K562 (cell line): ENCODE measurements at places on chromosomes 7 and 10.

GRCh38 chr10:22501413-22501812 lies 156.1 kb downstream of the SPAG6 start:
- DNase-seq, result no peak

DNA sequence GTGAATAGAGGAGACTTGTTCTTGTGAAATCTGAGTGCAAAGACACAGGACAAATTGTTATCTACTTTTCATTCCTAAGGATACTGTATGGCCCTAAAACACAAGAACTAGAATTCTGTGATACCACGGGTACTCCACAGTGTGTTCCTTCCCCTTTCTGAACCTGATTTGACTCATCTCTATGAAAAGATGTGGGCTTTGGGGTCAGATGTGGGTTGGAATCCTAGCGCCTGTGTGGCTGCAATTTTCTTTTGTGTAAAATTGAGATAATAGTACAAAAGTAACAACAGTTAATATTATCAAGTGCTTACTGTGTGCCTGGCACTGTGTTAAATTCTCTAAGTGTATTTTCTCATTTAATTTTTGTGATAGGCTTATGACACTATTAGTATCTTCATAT lies 8.1 kb downstream of the SRGN start:
- DNase-seq, result no peak

DNA sequence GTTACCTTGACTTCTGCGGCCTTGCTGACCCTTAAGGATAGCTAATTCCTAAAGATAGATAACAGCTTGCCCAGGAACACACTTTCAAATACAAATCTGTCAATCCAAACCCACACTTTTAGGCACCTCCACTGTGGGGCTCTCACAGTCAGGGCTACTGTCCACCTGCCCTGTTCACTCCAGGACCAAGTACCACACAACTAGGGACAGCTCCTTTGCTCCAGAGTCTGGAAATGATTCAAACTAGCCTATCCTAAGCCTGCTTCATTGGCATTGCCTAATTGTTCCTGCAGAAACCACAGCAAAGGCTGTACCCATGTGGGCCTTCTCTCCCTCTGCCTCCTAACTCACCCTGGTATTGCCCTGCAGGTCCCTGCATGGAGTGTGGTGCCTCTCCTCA lies 538.9 kb upstream of the IGFBP3 start:
- no peak for DNase-seq

DNA sequence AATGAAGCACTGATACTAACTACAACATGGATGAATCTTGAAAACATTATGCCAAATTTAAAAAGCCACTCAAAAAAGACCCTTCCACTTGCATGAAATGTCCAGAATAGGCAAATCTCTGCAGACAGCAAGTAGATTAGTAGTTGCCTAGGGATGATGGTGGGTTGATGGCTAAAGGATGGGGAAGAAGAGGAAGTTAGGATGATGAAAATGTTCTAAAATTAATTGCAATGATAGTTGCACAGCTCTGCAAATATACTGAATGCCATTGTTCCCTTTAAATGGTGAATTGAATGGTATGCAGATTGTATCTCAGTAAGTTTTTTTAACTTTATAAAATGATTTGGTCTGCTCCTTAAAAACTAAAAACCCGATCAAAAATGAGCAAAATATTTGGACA lies 7.3 kb upstream of the LIPA start:
- no peak for DNase-seq

- DNase-seq, result no peak
These were observed 425.3 kb upstream of the MKI67 start for GRCh38 chr10:128551475-128551874.

DNA sequence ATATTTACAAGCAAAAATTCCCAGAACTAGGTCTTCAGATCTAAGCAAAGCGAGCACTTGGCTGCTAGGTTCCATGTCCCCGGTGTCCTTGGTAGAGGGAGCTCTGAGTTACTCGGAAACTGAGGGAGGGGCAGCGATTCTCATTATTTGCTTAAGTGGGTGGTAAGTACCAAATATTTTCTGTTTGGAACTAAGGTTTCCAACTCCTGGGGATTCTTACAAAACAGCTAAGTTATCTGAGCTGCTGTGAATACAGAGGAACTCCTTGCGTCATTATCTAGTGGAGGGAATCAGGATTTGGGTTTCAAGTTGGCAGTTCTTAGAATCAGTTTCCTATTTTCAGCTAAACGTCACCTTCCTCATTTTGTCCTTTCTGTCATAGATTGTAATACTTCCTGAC lies 76.8 kb upstream of the IKZF1 start:
- DNase-seq, result no peak

GRCh38 chr10:74290708-74291107 lies 139.7 kb downstream of the ADK start:
- DNase-seq, result no peak

DNA sequence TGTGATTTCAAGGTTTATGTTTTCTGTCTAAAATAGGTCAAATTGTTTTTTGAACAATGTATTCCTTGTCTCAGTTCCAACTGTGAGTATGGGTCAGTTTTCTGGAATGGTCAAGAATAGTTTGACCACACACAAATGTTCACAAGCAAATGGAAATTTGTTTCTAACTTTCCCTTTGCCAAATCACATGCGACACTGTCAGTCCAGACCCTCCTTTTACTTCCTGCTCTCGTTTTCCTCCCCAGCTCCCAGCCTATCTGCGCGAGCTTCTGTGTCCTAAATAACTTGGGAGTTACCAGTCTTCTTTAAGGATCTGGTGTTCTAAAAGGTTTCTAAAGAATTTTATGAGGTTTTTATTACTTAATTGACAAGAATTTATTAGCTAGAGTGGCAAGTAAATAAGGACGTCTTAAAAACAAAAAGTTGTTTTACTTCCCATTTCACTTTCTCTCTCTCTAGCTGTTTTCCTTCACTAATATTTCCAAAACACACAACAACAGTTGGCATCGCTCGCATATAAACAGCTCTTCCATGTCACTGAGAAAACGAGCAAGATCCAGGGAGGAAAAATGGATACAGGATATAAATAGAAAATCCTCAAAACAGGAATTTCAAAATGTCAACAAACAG lies 266.1 kb upstream of the KLF6 start:
- DNase-seq, result no peak
